Activated T-helper 1 cell treated with anti-CD3 and anti-CD28 coated beads, Interleukin-2, amount 50 U/mL, for 16 hours (primary cell): ENCODE measurements at places on chromosomes 6 and 20.
A peak's percentile ranks its signal among the peaks of the same experiment; 100 is the strongest.

- no peak for DNase-seq
These were observed 1.5 kb downstream of the VARS2 start for GRCh38 chr6:30915591-30915946.

DNA sequence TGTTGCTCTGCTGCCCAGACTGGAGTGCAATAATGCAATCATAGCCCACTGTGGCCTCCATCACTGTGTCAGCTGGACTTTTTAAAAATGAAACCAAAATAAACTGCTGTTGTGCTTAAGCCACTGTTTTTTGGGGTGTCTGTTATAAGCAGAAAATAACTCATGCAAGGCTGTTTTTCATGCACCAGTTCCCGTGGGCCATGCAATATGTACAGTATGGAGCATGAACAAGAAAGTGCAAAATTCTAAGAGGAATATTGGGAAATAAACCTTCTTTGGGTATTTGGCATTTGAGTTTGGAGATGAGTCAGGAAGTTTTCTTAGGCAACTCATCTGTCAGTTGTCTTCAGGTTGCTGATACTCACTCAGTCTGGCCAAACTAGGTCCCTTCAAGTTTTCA lies 14.9 kb upstream of the ZFAND3 start:
- no peak for DNase-seq

- DNase-seq: no peak
These were observed 109.3 kb downstream of the SLC23A2 start for GRCh38 chr20:4891997-4892396.

DNA sequence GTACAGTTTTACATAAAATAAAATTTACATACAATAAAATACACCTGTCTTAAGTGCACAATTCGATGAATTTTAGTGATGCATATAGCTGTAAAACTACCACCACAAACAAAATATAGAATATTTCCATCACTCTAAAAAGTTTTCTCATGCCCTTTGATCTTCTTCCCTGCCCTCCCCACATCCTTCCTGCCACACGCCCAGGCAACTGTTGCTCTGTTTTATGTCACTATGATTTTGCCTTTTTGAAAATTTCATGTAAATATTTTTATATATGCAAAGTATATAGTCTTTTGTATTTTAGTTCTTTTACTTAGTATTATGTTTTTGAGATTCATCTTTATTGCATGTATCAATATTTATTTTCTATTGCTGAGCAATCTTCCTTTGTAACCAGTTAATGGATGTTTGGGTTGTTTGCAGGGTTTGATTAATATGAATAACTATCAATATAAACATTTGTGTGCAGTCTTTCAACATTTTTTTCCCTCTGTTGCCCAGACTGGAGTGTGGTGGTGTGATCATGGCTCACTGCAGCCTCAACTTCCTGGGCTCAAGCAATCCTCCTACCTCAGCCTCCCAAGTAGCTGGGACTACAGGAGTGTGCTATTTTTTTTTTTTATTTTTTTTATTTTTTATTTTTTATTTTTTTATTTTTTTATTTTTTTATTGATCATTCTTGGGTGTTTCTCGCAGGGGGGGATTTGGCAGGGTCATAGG lies 23.8 kb upstream of the SAMHD1 start:
- DNase-seq: peak; percentile 31

DNA sequence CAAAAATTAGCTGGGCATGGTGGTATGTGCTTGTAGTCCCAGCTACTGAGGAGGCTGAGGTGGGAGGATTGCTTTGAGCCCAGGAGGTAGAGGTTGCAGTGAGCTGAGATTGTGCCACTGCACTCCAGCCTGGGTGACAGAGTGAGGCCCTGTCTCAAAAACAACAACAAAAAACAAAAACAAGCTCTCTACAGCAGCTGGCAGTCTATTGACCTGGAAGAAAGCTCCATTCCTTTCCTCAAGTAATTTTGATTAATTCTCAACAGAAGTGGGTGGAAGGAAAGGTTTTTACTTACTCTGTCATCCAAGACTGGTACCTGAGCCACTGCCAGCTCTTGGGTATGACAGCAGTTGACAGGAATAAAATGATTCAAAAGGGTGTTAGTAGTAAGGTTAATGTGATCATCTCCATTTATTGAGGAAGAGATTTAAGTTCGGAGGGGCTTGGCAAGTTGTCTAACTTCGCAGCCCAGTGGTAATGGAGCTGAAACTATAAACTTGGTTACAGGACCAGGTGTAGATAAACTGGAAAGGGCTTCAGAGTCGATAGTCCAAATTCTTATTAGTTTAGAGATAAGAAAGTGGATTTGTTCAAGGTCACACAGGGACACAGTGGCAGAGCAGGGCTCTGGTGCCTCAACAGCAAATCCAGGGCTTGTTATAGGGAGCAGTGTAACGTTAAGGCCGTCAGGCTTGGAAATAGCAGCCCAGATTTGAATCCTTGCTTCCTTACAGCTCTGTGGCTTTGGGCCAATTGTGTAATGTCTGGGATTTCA lies 14.8 kb downstream of the SRSF3 start:
- no peak for DNase-seq

DNA sequence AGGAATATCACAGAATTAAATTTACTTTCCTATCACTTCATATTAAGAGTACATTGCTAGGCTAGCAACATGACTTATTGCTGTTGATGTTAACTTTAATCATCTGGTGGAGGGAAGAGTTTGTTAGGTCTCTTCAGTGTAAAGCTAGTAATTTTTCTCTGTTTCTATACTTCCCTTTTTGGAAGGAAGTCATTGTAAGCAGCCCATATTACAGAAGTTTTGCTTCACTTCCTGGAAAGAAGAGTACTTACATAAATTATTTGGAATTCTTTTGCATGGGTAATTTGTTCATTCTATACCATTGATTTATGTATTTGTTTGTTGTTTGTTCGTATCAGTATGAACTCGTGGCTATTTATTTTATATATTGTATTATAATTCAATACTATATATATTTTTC lies 405.2 kb downstream of the RFPL4B start:
- DNase-seq: no peak

DNA sequence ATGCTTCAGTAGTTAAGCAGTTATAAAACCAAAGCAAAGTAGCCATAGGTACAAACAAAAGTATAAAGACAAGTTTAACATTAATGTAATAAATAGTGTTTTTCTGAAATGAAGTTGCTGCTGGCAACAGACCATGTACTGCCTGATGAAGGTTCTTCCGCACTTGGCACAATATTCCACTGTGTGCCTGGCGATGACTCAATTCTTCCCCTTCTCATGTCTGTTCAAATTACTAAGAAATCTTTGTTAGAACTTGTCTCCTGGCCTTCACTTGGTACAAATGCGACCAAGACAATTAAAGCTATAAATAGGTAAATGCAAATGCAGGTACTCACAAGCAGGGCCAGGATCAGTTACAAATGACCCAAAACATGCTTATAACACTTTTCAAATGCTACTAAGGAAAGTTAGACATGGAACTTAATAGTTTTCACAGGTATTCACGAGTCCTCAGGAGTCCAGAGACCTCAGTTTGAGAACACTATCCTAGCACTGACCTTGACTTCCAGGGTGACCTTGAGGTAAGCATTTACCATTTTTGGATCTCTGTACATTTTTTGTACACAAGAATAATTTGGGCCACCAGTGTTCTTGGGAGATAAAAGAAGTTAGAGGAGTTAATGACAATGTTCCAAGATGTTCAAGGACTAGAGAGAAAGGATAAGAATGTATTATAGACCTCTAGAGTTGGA lies 8.1 kb upstream of the DDR1 start:
- no peak for DNase-seq

GRCh38 chr6:112258642-112259336 lies 4.4 kb upstream of the LAMA4 start:
- no peak for DNase-seq

DNA sequence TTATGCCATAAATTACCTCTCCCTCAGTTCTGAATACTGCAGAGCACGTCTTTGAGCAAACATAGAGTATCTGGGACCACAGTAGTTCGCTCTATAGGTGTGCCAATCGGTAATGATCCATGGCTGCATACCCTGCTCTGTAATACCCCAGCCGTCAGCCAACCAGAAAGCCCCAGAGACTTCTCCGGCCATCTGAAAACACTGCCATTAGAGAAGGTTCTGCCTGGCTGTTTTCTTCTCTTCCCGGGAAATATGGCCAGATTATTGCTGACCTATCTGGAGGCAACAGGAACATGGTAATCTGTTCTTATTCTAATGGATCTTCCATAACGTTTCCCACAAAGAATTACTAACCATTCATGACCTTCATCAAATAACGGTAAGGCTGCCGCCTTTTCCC lies 139.9 kb downstream of the RPS12 start:
- DNase-seq: no peak

DNA sequence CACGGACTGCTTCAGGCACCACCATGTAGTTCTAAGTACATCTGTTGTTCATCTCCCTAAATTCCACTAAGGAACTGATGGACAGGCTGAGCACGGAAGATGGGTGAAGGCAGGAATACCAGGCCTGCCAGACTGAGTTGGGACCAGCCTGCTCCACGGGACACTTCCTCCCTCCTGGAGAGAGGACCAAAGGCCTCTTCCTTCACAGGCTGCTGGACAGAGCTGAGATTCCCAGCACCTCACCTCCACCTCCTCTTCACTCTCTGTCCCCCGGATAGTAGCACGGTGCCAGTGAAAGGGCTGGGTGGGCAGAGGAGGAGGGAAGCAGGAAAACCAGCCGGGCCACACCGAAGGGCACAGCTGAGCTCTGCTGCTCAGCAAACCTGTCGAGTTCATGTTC lies 22.9 kb upstream of the TCFL5 start:
- no peak for DNase-seq

DNA sequence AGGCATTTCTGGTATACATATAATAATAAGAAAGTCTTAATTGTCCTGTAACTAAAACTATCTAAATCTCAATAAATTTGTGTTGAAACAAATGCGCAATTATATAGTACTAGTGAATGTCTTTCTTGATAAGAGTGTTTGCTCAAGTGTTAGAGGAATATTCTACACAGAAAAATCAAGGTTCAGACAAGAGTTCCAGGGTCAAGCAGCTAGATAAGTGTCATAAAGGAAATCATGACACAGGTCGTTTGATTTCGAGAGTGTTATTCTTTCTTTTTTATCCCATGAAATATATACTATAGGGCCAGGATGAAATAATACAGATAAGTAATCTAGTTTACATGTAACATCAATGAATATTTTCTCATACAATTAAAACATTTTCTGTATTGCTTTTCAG lies 366.1 kb downstream of the UTRN start:
- DNase-seq: no peak

DNA sequence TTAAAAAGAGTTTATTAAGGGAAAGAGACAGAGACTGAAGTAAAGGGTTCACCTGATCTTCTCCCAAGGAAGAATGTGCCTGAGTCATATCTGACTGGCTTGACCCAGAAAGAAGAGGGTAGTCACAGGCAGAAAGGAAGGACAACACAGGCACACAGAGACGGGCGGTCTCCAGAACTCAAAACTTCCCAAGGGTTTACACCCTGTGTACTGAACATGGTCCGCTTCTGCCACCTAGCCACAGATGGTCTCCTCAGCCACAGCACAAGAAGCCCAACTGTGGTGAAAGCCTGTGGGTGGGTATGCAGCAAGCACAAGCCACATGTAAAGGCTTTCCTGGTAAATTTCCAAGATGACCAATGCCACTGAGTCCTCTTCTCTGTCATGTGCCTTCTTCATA lies 17.2 kb downstream of the UNC5CL start:
- DNase-seq: no peak

- no peak for DNase-seq
These were observed 141.1 kb upstream of the RNF24 start for GRCh38 chr20:4156411-4156810.

GRCh38 chr6:1290805-1291204 lies 21.1 kb upstream of the FOXQ1 start:
- DNase-seq: no peak

DNA sequence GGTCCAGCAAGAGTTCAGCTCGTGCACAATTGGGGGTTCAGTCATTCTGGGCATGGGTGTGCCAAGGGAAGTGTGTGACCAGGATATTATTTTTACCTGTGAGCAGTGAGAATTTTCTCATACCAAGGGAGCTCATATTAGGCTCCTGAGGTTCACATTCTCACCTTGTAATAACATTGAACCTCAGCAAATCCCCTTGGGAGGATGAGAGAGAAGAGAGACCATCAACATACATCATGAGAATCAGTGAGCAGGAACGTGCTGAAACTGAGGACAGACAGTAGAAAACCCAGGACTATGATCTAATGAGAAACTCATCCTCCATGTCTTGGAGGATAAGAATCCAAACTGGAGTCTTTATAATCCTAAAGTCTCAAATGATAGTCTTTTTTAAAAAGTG lies 33.4 kb upstream of the XRN2 start:
- no peak for DNase-seq

- no peak for DNase-seq
These were observed 2.0 kb downstream of the SCRT2 start for GRCh38 chr20:673603-674001.

DNA sequence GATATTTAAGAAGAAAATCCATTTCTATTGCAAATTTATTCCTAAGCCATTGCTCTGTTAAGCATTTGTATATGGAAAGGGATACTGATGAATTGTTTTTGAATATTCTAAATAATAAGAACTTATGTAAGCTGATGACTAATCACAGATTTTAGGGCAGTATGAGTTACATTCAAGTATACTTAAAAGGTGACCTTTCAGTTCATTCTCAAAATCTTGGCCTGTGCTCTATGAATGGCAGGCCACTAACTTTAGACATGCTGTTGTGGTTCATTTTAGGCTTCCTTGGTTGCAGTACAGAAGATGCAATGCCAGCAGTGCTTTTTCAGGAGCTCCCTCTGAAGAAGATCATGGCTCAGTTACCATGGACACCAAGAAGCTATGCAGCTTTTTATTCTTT lies 380.4 kb downstream of the CENPW start:
- no peak for DNase-seq

DNA sequence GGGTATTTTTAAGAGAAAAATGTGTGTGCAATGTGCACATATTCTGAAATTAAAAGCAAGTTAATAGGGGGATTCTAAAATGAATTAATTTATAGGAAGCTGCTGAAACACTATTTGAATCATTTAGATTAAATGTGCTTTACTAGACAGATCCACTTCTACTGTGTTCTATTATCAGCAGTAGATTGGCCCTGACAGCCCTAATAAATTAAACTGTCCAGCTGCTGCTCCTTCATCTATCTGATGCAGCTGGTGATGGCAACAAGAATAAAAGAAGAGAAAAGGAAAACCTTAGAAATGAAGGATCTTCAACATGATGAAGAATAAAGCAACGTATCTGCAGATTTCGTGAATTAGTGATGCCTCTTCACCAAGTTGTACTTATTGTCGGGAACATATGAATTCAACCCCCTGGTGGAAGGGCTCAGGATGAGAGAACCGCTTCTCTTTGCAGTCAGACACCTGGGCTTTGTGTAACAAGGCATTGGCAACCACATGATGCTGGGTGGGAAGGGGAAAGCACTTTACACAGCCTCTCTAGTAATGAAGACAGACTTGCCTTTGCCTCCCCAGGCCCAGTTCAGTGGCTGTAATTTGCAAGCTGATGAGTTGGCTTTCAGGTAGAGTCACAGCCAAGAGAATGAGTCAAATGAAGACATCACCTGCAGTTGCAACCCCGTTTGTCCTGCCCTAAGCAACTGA lies 94.4 kb downstream of the LAMP5 start:
- DNase-seq: no peak

DNA sequence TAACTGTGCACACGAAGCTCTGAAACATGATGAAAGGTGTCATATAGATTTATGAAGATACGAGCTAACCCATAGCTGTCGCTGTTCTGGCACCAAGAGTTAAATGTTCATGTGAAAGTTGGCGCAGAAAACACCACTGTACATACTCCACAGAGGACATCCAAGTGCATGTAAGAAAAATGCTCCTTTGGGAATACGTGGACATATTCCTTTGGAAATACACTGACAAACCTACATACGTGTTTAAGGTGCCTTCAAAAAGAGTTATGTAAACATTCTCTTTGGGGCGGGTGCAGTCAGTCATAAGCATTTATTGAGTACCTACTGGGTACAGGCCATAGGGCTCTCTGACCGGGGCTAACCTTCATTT lies 723 bp upstream of the ARID1B start:
- no peak for DNase-seq
